ENCODE measurements at places on chromosomes 16 and 17.

GRCh38 chr17:66387392-66387981 lies 85.1 kb downstream of the PRKCA start:
- DNase-seq = no peak

DNA sequence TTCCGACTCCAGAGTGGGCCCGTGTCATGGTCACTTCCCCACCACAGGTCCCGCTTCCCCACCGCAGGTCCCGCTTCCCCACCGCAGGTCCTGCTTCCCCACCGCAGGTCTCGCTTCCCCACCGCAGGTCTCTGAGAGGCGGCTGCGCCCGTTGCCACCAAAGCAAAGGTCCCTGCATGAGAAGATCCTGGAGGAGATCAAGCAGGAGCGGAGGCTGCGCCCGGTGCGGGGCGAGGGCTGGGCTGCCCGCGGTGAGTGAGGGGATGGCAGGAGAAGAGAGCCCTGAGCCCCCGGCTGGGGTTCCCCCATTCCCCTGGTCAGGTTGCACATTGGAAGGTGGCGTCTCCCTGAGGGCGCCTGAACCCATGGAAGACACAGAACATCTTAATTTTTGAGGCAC lies 17.4 kb upstream of the TCF25 start:
- DNase-seq = no peak

DNA sequence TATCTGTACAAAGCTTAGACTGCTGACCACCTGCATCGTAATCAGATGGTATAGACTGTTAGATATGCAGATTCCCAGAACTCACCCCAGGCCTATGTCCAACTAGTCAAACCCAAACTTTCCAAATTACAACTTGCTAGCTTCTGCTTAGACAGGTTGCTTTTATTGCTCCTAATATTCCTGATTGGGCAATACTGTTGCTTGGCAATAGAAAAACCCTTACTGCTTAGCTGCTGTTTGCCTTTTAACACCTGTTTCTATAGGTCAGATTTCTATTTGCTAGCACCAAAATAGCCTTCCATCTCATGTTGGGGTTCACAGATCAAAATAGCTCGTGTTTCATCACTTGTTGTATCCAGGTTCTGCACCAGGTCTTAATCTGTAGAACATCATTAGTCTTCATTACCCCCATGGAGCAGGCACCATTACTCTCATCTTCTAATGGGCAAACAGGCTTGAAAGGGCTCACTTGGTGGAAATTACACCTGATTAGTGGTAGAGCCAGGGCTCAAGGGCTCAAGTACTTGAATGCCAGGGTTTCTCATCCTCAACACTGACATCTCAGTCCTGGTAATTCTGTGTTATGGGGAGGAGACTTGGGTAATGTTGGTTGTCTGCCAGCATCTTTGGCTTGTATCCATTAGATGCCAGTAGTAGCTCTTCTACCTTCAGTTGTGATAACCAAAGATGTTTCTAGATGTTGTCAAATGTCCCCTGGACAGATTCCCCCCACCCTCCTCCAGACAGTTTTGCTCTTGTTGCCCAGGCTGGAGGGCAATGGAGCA lies 2.7 kb downstream of the ZP2 start:
- no peak for DNase-seq

- DNase-seq = peak; percentile 23
Observed at GRCh38 chr17:33049781-33050414, 58.3 kb downstream of the SPACA3 start.

GRCh38 chr17:55228683-55229192 lies 36.0 kb upstream of the HLF start:
- no peak for DNase-seq

- DNase-seq = no peak
Observed at GRCh38 chr16:75860326-75861053, 134.2 kb upstream of the CPHXL start.

DNA sequence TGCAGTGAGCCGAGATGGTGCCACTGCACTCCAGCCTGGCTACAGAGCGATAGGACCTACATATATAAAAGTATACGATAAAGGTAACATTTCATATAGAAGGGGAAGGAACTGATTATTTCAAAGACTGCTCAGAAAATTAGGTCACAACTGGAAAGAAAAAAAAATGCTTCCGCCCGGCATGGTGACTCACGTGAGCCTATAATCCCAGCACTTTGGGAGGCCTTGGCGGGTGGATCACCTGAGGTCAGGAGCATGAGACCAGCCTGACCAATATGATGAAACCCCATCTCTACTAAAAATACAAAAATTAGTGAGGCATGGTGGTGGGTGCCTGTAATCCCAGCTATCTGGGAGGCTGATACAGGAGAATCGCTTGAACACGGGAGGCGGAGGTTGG lies 7.8 kb downstream of the TEX14 start:
- DNase-seq = no peak

GRCh38 chr17:79549141-79549915 lies 61.5 kb downstream of the RBFOX3 start:
- DNase-seq = no peak

GRCh38 chr16:89938175-89938885 lies 10.2 kb upstream of the DEF8 start:
- no peak for DNase-seq

- no peak for DNase-seq
Observed at GRCh38 chr17:67678414-67678813, 39.3 kb upstream of the NOL11 start.

DNA sequence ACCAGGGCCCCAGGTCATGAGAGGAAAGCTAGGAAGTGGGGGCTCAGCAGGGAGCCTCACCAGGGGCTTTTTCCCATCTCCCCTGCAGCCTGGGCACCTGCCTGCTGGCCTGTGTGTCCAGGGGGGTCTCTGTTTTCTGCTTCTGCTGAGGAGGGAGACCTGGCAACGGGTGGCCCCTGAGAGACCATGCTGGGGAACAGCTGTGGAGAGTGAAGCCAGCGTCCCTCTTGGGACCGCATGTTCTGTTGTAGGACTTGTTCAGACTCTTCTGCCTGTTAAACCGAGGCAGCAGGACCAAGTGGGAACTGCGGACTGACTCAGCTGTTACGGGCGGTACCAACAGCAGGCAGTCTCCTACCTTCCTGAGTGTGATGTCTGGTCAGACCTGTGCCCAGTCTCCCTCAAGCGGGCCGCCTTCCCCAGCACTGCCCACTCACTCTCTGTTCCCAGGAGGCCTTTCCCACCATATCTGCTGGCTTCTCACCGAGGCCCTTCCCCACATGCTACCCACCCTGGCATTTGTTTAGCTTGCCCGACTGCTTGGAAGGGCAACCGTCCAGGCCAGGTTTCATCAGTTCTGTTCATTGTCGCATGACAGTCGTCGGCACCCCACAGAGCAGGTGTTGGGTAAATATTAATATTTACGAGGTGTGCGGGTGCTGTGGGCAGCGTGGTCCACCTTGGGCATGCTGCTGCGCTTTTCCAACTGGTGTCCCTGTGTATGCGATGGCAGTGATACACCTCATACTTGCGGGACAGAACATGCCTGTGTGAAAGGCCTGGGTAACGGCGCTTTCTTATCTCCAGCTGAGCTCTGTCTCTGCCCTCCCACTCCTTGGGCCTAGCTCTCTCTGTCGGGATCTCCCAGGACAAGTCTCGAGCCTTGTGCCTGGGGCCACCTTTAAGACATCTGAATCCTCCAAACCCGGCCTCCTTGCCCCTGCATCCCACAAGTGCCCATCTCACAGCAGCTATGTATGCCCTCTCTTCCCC lies 69.4 kb downstream of the MPRIP start:
- DNase-seq = no peak

GRCh38 chr16:52573365-52574299 lies 26.7 kb upstream of the TOX3 start:
- no peak for DNase-seq

DNA sequence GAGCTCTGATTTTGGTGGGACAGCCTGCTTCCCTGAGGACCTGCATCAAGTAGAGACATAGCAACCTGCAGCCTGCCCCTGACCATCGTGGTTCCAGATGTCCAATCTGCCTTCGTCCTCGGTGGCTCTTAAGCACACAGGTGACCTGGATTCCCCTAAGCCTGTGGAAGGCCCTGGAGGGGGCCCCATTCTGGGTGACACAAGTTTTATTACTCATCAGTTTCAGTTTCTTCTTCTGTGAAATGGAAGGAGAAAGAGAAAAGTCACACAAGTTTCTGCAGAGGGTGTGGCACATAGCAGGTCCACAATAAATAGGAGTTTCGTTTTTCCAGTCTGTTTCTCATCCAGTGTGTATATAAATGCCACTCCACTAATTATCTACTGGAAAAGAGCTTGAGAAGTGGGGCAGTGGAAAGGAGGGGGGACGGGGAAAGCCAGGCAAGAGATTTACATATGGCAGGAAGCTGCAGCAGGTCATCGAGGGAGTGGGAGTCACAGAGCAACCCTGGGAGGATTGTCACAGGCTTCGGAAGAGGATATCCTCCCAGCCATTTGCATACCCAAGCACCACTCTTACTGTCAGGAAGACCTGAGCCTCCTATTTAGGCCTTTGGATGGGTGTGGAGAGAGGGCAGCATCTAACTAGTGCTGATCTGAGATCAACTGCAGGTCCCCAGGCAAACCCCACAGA lies 10.0 kb upstream of the NOS2 start:
- no peak for DNase-seq

DNA sequence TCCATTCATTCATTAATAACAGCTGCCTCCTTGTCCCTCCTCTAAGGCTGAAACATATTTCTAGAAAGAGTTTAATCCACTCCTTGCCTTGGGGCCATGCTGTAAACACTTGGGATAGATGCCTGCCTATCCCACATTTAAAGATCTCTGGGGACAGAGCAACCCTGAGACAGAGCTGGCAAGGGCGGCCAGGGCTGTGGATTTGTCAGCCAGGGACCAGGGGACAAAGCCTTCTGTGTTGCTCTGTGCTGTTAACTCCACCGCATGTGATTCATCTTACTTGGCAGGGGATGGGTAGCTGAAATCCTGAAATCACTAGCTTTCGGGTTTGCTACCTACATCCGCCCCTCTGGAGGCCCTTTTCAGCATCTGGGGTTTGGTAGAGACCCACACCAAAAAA lies 392.9 kb downstream of the SLC39A11 start:
- no peak for DNase-seq

- DNase-seq = no peak
Observed at GRCh38 chr17:73043686-73044581, 48.6 kb downstream of the SLC39A11 start.

- no peak for DNase-seq
Observed at GRCh38 chr17:78991017-78991738, 11.5 kb upstream of the LGALS3BP start.

GRCh38 chr17:4968486-4969046 lies 949 bp upstream of the SPAG7 start:
- DNase-seq = no peak

GRCh38 chr17:62876673-62877405 lies 68.7 kb upstream of the MARCHF10 start:
- DNase-seq = no peak
